ENCODE measurements at places on chromosomes 4 and X.

DNA sequence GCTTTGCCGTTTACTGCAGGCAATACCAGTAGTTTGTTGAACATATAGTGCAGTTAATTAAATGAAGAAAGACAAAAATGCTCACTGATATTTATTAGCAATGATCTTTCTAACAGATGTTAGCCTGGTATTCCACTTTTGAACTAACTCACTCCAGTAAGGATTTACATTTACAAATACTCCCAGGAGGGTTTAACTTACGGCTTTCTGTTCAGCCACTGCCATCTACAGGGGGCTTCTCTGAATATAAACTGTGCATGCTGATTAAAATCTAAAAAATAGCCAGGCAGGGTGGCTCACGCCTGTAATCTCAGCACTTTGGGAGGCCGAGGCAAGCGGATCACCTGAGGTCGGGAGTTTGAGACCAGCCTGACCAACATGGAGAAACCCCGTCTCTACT is 2.2 kb upstream of the SRD5A3 start:
- no peak for DNase-seq

DNA sequence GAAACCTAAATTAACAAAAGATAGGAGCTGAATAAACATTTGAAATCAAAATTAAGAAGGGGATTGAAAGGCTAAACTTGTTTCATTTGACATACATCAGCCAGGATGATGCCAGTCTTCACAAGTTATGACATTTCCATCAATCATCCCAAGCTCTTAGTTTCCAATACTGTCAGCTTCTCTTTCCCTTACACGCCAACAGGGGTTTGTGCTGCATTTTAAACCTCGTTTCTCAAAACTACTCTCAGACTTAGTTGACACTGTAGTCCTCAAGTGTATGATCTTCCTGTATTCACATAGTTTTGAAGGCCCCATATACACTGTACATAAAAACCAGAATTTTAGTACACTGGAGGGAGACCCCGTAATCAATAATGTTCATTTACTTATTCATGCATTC is 840 bp upstream of the P2RY10 start:
- DNase-seq, result no peak

DNA sequence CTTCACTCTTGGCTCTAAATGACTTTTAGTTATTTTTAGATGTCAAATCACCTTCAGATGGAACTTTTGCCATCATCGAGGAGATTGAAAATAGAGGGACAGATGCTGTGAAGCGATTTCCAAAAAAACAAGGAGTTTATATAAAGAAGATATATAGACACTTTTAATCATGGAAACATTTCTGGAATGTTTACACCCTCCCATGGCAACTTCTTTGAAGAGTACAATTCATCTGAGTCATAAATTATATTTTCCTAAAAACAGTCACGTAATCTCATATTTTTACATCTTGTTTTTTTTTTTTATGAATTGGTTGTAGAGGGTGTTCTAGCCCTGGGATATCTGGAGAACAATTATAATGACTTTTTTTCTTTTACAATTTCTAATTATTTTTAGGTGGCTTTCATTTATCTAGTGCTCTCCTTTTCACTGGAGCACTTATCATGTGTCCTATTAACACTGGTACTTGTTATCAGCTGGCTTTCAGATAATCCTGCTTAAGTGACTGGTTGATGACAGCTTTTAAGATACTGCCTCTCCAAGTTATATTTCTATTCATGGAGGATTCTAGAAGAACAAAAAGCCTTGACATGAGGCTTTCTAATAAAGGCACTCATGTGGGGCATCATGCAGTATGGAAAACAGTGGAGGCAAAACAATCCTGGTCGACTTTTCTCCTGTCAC is 24.9 kb downstream of the PCDH7 start:
- DNase-seq, result no peak

DNA sequence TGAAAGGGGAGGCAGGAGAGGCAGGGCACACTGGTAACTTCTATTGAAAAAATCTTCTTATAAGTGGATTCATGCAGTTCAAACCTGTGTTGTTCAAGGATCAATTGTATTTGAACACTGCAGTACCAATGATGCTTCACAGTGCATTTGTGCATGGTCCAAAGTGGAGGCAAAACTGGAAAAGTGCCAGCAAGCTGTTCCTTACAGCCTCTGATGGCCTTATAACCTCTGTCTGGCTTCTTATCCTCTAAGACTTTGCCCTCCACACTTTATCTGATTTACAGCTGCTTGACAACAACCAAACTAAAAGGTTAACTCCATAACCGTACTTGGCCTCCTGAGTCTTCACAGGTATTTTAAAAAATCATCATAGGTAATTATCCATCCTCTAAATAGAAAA is 40.4 kb downstream of the MAGEB17 start:
- DNase-seq, result no peak

- DNase-seq, result no peak
These were observed 3.5 kb downstream of the ZXDA start for GRCh38 chrX:57906790-57907189.

Data from cerebellar nuclear complex (tissue), 1 donor.